ENCODE measurements at places on chromosomes 2 and 18.

DNA sequence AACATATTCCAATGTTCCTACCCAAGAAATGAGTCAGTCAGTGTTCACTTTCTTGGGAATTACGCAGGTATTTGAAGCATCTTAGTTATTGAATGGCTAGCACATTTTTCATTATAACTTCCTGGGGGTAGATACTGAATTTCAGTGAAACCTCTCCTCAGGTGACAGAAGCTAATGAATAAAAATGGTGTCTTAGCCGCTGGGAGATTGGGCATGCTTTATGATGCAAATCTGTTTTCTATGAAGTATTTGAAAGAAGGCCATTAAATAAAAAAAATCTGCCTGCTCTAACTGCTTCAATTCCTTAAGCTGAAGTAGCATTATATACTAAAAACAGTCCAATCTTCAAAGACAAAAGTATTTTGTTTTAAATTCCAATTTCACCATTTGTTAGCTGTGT is 132.8 kb upstream of the CYRIA start:
- no peak for DNase-seq

GRCh38 chr2:893311-893710 is 57.3 kb upstream of the SNTG2 start:
- no peak for DNase-seq

DNA sequence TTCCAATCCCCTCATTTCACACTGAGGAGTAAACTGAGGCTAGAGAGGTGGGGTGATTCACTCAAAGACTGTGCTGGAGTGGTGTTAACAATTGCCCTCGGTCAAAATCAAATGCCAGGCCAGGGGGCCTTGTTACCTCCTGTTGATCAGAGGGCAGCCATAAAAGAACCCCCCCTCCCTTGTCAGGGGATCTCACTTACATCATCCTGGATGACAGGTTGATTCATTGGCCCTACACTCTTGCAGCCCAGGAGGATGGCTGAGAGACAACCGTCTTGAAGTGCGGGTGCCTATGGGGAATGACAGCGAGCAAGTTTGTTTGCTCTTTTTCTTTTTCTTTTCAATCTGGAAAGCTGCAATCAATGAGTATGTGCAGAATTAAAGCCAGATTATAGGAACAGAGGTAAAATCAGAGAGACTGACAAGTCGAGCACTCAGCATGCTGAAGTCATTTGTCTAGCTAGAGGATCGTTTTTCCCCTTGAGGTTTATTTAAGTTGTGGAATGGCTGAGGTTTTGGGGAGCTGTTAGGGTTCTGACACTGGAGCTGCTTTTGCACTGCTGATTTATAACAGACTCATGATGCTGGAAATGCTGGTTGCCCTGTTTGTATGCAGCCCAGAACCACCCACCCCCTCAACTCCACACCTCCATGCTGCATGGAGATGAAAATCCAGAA is 26.4 kb upstream of the NRP2 start:
- DNase-seq = no peak

DNA sequence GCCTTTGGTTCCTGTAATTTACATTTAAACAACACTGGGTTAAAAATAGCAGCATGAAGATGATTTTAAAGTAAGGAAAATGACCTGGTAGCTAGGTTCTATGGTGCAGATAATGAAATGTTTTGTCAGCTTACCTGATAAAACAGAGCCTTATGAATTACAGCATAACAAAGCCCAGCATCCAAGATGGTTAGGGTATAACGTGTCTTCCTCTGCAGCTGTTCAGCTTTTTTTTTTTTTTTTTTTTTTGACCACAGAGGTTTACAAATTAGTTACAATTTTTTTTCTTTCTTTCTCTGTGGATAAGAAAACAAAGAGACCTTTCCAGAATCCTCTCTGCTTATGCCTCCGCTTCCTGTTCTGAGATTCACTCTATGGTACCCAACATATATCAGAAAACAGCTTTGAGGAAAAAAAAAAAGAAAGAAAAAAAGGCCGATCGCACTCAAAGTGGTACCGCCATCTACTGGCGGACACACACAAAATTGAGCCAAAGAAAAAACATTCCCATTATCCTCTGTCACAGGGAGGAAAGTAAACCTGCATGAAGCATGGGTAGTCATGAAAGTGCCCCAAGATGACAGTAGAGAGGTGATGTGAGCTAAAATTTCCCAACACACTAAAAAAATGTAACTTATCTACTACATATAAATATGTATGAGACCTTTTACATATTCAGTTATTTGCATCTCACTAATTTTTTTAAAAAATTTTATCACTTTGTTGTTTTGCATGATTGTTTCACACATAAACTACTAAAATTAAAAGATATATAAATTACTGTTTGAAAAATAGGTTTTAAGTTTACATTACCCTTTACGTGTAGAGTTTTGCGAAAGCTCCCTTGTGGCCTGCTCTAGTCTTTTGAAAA is at the start of gene SCN3A:
TSS of gene SCN3A (minus strand) at position 362 of the 871 bp plus-strand sequence. CDS start 27,656 bp downstream, outside the sequence.
- DNase-seq = peak; percentile 34

DNA sequence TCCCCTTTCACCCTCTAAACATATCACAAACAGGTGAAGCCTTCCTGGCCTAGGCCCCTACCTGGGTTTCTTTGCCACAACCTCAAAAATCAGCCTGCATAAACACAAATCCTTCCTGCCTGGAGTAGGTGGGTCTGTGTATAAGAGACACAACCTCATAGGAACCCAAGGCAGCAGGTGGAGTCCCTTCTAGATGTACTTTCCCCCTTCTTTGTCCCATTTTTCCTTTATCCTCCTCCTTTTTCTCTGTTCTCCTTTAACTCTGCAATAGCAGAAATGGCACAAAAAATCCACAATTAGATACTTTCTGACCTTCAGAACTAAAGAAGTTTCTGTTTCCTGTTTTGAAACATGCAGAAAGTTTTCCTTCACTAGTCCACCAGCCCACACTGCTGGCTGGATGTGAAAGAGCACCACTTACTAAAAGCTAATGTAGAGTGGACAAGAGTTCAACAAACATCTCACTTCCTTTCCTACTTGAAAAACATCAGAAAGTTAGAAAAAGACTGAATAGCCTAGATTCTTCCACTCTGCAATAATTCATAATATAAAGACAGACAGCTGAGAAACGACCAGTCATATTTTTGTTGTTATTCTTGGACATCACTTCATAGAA is 11.2 kb downstream of the SLC40A1 start:
- DNase-seq = no peak

DNA sequence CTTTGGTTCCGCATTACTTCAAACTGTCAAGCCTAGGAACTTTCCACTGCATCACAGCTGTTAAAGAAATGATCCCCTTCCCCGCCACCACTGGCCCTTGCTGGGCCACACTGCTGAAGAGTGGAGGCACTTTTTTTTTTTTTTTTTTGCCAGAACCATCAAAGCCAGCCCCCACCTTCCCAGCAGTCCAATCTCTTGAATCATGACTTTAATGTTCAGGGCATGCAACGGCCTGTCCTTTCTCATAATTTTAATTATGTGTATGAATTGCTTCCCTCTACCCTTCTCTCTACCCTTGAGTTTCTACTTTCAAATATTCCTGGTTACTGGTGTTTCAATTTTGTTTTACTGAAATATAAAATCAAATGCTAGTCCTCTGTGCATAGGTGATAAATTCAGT is 102.1 kb upstream of the LMAN1 start:
- no peak for DNase-seq

DNA sequence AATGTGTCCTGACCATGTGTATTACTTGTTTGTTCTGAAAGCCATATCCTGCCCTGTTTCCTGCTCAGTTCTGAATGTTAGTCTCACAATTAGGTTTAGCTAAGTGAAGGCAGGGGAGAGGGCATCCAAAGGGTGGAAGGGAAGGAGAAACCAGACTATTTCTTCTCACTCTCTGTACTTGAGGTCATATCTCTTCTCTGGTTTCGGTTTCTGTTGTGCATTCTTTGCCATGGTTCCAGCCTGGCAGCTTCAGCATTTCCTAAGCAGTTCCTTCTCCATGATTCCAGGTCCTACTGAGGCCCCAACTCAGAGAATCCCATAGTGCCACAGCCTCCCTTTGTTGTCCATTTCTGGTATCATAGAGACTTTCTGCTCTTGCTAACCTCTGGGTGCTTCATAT is 40.3 kb upstream of the HNMT start:
- peak; percentile 28 for DNase-seq

DNA sequence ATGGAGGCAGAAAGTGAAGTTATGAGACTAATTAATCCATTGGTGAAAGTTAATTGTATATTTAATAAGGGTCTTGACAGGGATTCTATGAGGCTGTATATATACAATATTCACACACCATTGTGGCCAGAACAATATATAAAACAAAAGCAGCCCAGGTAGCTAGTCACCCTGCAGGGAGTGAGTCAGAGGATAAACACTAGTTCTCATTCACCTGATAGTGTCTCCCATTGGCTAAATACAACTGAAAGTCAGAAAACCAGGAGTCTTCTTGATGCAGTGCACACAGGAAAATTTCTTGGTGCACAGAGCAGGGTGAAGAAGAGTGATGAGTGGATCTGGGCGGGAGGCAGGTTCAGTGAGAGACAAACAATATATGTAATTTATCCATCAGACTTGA is 465.2 kb downstream of the ERBB4 start:
- DNase-seq = no peak

GRCh38 chr2:152400607-152401214 is 65.7 kb downstream of the FMNL2 start:
- no peak for DNase-seq

DNA sequence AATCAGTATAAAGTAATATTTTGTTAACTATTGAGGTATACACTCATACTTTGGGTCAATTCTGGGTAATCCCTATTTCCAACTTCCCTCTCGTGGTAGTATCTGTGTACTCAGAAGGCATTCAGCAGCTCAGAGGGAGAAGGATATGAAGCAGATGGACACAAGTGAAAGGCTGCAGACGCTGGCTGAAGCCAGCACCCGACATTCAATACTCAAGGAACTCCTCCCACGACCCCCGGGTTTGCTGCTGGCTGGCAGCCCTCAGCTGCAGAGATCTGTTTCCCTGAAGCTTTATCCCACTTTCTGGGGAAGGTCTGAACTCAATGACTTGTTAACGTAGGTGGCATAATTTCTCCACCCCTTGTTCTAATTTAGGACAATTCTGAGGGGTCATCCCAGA is 847.3 kb upstream of the SOX11 start:
- DNase-seq = no peak

DNA sequence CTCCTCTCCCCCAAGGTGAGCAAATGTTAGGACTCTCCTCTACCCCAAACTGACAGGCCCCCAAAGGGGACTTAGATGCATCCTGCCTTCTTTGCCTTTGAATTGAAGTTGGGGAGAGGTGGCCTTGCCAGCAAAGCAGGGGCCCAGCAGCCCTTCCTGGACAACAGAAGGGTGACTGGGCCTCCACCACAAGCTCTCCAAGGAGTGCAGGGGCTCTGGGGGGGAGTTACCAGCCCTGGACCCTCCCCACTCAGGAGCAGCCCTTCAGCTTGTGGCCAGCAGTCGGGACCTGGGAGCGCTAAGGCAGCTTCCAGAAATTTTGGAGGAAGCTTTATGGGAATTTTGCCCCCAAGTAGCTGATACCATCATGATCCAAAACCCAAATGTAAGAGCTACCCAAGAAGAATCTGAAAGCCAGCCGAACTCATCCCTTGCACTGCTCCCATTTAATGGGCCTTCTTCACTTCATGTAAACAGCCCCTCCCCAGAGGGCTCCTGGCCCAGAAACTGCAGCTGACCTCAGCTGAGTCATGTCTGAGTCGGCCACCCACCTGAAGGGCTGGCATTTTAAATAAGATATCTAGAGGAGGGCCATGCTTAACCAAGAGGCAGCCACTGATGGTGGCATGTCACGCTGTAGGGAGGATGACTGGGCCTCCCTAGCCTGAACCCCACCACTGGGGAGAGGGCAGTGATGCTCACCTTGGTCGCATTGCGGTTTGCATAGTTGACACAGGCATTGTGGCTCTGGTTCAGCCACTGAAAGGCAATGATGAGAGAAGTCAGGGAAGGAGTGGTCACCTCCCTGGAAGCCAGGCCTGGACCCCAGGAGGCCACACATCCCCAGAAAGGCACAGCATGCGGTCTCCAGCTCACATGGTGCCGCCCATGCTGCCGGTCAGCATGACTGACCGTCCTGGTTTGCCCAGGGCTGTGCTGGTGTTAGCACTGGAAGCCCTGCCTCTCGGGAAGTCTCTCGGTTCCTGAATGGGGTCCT is 71.5 kb downstream of the SFXN5 start:
- DNase-seq = peak; percentile 34

DNA sequence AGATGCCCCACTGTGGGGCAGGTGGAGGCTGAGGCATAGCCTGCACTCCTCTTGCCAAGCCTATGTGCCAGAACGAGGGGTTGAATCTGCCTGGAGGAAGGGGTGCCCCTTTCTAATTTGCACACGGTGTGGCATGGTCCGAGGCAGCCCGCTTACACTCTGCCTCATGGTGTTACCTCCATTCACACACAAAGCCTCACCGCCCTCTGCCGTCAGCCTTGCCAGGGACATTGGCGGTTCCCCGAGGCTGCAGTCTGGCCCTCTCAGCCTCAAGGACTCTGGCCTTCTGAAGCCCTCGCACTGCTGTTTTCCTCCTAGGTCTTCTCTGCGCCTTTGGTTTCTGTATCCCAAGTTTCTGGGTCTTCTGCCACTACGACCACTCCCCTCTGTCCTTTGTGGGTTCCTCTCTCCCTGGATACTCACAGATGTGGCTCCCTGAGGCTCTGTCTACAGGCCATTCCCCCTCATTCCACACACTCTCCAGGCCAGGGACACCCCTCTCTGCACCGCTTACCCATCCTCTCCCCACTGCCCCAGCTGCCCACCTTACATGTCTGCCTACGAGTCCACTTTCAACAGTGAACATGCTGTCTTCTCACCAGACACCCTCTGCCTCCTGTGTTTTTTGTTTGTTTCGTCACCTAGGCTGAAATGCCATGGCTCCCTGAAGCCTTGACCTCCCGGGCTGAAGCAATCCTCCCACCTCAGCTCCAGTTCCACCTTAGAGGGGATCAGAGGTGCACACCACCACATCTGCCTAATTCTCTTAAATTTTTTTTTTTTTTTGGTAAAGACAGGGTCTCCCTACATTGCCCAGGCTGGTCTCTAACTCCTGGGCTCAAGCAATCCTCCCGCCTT is 7.9 kb upstream of the ASPRV1 start:
- DNase-seq = no peak

DNA sequence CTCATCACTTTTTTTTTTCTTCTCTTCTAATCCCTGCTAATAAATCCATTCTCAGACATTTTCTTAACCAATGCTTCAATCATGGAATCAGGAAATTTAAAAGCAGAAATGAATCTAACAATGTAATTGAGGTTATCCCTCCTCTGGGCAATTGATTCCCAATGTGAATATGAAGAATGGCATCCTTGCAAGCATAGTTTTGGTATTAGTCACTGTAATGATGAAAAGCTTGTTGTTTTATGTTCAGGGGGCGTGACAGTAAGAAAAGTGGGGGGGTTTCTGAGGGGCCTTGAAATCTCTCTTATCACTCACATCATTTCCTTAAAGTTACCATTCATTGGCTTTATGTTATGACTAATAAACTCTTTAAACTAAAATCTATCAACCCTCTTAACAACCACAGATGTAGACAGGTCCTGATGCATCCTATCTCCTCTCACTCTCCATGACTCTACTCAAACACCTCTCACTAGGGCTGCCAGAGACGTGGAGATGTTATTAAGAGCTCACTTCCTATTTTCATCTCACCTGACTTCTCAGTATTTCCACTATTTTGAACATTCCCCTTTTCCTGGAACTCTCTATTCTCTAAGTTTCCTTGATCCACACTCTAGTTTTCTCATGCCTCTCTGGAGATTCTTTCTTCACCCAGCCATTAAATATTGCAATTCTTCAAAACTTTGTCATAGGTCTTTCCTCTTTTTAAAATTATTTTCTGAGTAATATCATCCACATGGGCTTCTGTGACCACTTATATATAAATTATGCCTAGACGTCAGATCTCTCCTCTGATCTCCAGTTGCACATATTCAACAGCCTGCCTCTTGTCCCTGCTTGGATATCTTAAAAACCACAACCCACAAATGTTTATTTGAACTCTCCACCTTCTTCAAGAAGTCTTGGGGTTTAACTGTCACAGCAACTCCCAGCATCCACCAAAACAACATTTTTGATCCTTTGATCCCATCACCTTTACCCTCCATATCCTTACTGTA is 332.9 kb downstream of the CDH2 start:
- DNase-seq = peak; percentile 81
